CD4-positive, alpha-beta T cell treated with Interferon gamma for 1 hour (primary cell): ENCODE measurements at places on chromosomes 11 and 22.

DNA sequence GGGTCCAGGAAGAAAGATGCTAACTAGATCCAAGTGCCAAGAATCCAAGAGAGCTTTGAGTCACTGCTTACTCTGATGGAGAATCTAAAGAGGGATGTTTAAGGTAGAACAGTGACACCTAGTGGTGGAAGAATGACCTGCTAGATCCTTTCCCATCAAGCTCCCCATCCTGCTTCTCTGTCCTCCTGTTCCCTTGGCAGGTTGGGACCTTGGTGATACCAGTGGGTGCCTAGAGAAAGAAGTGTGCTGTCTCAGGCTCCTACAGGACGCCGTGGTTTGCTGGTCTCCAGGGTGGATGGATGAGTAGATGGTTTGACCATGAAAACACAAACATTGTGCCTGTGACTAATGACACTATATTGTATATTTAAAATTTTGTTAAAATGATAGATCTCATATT is 383.7 kb downstream of the TMEM135 start:
- DNase-seq: no peak

DNA sequence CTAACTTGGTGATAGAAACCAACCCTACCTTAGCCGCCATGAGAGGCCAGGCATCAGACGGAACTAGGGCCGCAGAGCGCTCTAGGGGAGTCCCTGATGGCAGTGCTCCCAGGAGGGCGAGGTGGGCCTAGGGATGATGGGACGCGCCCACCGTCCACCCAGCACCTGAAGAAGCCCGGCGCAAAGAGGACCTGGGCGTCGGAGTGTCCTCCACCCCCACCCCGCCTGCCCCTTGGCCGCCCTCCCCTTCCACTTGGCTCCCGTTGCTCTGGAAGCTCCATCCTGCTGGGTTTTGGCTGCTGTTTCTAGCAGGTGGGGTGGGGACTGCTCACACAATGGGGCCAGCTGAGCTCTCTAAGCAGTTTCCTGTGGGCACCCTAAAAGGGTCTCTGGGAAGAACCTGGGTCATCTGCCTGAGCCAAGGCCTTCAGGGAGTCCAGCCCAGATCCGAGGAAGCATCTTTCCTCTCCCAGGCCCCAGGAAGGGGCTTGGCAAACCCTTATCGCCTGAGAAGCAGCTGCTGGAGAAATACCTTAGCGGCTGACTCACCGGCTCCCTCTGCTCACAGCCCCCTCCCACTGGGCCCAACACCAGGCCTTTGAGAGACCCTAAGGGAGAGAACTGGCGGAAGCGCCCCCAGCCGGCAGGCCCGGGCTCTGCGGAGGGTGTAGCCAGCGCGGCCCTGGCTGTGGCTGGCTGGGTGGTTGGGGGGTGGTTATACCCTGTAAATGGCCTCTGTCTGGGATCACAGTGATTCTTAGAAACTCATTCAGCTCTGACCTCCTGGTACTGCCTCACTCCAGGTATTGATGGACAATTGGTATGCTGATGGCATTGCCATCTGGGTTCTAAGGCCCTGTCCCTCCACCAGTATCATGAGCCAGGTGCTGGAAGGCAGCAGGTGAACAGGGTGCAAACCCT is 19.3 kb downstream of the CREB3L1 start:
- no peak for DNase-seq

DNA sequence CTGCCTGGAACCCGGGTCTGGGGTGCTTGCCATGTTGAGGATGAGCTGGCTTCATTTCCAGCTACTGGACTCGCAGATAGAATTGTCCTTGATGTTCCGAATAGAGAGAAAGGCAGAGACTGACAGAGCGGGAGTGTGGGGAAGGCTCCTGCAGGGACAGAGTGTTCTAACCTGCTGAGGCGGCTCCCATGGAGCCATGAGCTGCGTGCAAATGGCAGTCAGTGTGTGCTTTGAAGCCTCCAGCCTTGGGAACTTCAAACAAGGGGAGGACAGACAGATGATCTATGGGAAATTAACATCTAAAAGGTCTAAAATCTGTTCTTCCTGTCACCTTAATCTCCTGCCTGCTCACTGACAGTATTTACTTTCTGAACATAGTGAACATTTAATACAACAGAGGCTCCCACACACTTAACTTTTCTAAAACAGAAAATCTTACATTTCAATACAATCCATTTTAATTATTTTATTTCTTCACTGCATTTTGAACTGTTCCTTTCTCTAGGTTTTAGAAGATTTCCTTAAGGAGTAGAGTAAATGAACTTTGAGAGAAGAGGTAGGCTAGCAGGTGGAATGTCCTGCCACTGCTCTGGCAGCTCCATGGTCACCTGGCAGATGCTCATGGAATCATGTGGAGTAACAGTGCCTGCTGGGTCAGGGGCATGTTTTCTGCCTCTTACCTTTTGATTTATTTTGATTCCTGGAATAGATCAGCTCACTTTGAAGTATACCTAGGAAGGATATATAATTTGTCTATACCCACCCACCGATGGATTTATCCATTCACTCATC is 481.7 kb downstream of the NTM start:
- no peak for DNase-seq

DNA sequence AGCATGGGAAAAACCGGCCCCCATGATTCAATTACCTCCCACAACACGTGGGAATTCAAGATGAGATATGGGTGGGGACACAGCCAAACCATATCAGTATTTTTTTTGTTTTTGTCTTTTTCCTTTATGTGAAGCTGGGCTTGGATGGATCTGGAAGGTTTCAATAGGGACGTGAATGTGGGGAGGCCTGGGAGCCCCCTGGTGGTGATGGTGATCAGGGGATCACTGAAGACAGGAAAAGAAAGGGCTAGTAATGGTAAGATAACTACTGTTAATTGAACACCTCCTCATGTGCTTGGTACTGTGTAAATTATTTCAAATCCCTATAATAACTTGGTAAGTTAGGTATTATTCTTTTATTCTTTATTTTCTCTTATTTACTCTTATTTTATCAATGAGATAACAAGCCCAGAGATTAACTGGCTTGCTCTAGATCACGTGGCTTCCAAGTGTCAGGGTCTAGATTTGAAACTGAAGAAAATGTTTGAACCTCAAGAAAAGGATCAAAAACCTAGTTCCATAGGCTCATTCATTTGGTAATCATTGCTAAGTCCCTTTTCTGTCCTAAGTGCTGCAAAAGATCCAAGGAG is 364.2 kb downstream of the TENM4 start:
- DNase-seq: no peak

DNA sequence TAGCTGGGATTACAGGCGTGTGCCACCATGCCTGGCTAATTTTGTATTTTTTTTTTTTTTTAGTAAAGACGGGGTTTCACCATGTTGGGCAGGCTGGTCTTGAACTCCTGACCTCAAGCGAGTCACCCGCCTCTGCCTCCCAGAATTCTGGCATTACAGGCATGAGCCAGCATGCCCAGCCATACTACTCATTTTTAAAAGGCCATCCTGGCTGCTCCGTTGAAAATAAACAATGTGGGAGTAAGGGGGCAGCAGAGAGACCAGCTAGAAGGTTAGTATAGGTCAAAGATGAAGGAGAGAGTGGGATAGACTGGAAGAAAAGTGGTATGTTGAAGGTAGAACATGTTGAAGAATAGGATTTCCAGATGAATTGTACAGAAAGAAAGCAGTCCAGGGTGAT is 17.6 kb upstream of the LIN7C start:
- no peak for DNase-seq

DNA sequence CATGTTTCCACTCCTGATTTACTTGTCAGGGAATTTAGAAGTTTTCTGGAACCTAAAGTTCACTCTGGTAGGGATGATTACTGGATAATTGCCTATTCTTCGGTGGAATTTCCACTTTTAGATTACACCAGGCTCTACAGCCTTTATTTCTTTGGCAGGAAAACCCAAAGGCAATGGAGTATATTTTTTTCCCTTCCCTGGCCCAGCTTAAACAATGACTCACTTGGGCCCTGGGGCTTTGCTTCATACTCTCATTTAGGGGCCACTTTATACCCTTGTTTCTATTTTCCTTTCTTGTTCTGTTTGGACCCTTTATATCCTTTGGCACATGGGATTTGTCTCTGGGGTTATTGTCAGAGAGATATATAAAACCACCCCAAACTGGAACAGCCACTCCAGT is 114.7 kb downstream of the CSTPP1 start:
- no peak for DNase-seq
